HepG2 (cell line): ENCODE measurements at places on chromosomes 2 and 18.

DNA sequence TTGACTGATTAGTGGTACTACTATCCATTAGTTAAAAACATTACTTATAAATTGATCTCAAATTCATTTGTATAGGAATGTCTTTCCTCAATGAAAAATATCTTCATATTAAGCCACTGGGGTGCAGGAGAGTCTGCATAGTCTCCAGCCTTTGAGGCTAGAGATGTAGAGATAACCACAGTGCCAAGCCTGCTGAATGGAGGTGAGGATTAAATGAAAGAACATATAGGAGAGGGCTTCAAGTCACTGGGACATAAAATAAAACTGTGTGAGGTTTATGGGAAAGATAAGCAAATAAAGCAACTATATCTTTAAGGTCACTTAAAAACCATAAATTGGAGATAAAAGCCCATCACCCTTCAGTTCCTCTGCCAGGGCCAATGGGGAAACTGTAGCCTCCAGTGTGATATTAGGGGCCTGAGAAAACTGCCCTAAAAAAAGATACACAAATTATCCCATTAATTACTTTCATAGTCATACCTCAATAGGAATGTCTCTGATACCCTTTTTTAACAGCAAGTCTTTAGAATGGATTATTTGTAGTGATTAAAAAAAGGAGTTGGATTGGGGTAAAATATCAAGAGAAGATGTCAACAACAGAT, 27.6 kb downstream of the GALNT3 start:
- no peaks in the 10 kb centered on the region for H3K36me3 ChIP-seq
- H3K4me1 ChIP-seq = peaks cover 13% of the 10 kb centered on the region
- DNase-seq = peak; percentile 31
- H3K27ac ChIP-seq = no peak overlapping the region
- H3K27me3 ChIP-seq = no peaks in the 10 kb centered on the region

- H3K4me1 ChIP-seq = no peaks in the 10 kb centered on the region
- no peak overlapping the region for H3K27ac ChIP-seq
- peaks cover 4% of the 10 kb centered on the region for H3K27me3 ChIP-seq
Measured at GRCh38 chr2:26642429-26642828, 1.3 kb upstream of the CIB4 start.

DNA sequence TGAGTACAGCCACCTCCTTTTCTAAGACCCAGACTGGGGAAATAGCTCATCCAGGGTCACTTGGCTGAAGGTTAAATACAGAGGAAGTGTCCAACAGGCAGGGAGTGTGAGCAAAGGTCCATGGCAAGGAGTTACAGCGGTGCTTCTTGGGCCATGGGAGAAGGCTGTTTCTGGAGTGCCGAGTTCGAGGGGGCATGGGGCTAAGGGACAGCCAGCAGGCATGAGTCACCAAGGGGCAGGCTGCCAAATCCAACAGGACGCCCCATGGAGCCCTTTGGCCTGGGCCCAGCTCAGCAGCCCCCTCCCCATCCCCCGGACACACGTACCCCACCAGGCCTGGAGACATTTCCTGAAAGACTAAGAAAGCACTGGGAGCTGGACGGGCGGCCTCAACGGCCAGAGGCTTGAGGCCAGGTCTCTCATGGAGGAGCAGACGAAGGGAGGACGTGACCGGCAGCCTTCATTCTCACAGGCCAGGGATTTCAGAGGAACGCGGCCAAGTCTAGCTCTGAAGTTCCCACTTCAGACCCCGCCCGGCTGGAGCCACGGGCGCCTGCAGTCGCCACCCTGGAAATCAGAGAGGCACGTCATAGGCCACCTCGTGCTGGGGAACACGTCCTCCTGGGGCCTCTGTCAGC, 160.4 kb downstream of the SMAD7 start:
- no peak overlapping the region for H3K27ac ChIP-seq
- no peaks in the 10 kb centered on the region for H3K27me3 ChIP-seq
- DNase-seq = no peak
- no peaks in the 10 kb centered on the region for H3K4me1 ChIP-seq
- H3K36me3 ChIP-seq = no peaks in the 10 kb centered on the region; the same call in 1 of the 2 replicates

- H3K27me3 ChIP-seq = 0 out of 3 replicates have a peak, but pooled peaks cover 4% of the 10 kb centered on the region
- no peak for DNase-seq
- H3K4me1 ChIP-seq = no peaks in the 10 kb centered on the region
- H3K27ac ChIP-seq = no peak overlapping the region
- H3K36me3 ChIP-seq = no peaks in the 10 kb centered on the region
- H3K4me3 ChIP-seq = no peak overlapping the region
Measured at GRCh38 chr2:128765811-128766210, 447.1 kb upstream of the HS6ST1 start.
